ENCODE measurements at places on chromosomes 13 and 19. TPM values are rescaled to one million over a fixed set of nuclear protein-coding genes. Genes with fewer than 3 reads are reported as not detected.
A peak's percentile ranks its signal among the peaks of the same experiment; 100 is the strongest.

Gene CASP14
- not detected for total RNA-seq

GRCh38 chr13:36526897-36527296 is 94.6 kb downstream of the CCNA1 start:
- H3K4me1 ChIP-seq, result no peaks in the 10 kb centered on the region
- H3K27ac ChIP-seq, result no peak overlapping the region
- H3K36me3 ChIP-seq, result no peaks in the 10 kb centered on the region

- no peak overlapping the region for H3K27ac ChIP-seq
- no peak overlapping the region for H3K4me3 ChIP-seq
- no peaks in the 10 kb centered on the region for H3K4me1 ChIP-seq
- no peak for DNase-seq
These were observed 535.1 kb upstream of the SLITRK1 start for GRCh38 chr13:84417416-84417815.

DNA sequence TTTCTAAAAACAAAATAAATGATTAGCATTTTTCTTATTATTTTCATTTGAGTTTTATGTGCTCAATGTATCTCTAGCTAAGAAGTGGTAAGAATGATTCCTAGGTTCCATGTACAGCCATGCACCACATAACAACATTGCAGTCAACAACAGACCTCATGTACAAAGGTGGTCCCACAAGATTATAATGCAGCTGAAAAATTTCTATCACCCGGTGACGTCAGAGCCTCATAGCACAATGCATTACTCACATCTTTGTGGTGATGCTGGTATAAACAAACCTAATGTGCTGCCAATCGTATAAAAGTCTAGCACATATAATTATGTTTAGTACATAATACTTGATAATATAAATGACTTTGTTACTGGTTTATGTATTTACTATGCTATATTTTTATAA is 120.5 kb downstream of the SLC7A1 start:
- H3K4me1 ChIP-seq, result peaks cover 2% of the 10 kb centered on the region
- H3K27me3 ChIP-seq, result peaks cover 25% of the 10 kb centered on the region
- H3K27ac ChIP-seq, result no peak overlapping the region
- no peak overlapping the region for H3K4me3 ChIP-seq
- H3K36me3 ChIP-seq, result no peaks in the 10 kb centered on the region
- peak; percentile 91 for DNase-seq

GRCh38 chr13:79258489-79258888 is 147.6 kb downstream of the RBM26 start:
- H3K27me3 ChIP-seq, result no peaks in the 10 kb centered on the region
- no peak overlapping the region for H3K27ac ChIP-seq
- H3K36me3 ChIP-seq, result no peaks in the 10 kb centered on the region
- no peaks in the 10 kb centered on the region for H3K4me1 ChIP-seq
- no peak for DNase-seq

Measured in IMR-90 (cell line).